ENCODE measurements at places on chromosomes 11 and 22. TPM values are rescaled to one million over a fixed set of nuclear protein-coding genes. Genes with fewer than 3 reads are reported as not detected.
A peak's percentile ranks its signal among the peaks of the same experiment; 100 is the strongest.

DNA sequence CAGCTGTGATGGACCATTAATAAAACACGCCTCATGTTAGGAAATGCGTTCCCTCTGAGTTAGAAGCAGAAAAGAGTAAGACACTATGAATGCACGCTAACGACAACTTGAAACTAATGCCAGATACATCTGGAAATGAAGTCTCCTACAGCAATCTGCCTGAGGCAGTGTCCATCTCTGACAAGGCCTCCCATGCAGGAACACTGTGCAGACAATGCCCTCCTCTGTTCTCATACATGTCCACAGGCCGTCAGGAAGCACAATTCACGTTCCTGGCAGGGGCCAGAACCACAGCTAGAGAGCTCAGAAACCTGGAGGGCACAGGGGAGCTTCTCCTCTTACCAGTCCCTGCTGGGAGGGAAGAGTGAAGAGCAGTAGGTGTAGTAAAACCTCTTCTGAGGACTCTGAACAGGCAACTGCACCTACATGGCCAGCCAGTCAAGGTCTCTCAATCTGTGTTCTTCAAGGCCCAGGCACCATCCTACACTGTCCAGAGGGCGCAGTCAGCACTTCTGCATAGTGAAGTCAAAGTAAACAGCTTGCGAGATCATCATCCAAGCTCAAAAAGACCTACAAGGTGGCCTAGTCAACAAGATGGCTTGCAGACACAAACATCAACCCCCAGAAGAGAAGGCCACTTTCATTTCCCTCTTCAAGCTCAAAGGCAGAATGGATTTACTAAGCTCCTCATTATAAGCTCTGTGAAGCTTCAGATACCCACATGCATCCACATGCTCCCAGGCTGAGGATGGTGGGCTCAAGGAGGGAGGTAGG lies 41.5 kb upstream of the CYP2D6 start:
- DNase-seq: no peak

DNA sequence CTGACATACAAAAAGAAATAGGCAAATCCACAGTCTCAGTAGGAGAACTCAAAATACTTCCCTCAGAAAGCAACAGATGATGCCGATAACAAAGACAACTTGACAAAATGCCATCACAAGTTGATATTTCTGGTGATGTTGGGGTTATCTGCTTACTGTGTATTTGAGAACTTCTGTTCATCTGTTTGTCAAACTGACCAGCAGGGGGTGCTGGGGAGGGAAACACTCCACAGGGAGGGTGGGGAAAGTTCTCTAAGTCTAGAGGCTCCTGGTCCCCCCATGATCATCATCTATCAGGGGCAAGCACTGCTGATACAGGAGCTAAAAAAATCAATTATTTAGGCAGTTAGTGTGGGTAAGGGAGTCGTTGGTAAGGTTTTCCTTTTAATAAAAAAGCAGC lies 19.2 kb downstream of the GLYATL1 start:
- DNase-seq: no peak

DNA sequence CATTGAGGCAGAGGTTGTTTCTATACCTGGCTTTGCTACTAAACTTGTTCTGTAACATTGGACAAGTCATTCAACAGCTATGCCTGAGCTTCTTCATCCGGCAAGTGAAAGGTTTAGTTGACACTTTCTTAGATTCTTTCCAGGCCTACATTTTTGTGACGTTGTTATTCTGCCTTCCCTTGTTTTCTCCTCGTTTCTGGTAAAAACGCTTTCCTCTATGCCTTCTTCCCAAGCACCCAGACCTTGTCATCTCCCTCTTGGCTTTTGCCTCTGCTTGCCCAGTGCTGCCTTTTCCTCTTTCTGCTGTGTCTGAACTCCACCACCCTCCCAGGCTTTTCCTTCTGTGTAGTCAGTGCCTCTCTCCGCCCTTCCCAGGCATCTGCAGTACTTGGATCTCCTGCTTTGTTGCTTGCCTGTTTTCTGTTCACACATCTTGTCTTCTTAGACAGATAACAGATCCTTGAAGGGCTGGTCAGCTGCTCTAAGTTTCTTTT lies 1.4 kb upstream of the AMOTL1 start:
- no peak for DNase-seq

CTSW gene
- total RNA-seq: not detected

DNA sequence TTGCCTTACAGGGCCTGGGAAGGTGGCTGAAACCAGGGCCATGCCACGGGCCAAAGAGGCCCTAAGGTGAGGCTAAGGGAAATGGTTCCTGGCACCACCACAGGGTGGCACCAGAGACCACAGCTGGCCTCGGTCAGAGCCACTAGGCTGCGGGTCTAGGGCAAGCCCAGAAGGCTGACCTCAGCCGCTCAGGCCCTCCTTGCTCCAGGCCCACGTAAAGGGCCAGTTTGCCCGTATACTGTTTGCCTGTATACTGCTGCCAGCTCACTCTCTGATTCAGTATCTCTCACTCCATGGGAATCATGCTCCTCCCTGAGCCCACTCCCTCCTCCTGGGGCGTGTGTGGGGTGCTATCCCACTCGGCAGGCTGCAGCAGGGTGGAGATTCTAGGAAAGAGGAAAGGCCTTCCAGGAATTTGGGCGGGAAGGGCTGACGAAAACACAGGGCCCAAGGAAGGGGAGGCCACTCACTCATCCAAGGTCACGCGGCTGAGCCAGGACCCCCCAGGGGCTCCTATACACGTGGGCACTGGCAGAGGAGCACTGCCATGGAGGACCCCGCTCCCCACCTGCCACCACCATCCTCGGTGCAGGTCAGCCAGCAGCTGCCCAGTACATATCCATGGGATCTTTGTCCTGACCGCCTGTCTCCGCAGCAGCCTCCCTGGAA lies 62.4 kb downstream of the NECTIN1 start:
- DNase-seq: peak; percentile 56

DNA sequence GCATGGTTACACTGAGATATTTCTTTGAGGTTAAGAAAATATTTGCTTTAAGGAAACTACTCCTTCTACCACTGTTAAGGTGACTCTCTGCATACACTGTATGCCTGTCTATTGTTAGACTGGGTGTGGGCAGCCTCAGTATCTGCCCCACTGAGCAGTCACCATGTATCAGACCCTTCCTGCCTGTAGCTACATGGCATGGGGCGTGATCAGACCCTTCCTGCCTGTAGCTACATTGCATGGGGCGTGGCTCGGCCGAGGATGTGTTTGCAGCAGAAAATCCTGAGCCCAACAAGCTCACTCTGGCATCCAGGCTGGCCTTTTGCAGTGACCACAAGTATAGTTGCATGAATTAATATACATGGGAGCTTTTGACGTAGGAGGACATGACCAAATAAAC lies 669.4 kb downstream of the OPCML start:
- DNase-seq: no peak

SLC25A17 gene
- 34.5 TPM for total RNA-seq

DNA sequence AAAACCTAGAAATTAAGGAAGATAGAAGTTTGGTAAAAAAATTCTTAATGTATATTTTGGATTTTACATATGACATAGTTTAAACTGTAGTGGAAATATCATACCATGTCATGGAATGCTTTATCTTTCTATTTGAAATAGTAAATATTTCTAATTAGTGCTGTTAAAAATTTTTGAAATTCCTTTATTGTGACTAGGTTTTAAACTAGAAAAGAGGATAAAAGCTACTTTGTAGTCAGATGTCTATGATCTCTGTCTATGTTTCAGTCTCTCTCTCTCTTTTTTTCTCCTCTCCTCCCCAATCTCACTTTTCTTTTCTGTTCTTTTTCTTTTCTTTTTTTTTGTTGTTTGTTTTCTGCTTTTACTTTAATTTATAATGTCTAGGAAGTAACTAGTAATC lies 226.2 kb downstream of the TMEM135 start:
- no peak for DNase-seq

DNA sequence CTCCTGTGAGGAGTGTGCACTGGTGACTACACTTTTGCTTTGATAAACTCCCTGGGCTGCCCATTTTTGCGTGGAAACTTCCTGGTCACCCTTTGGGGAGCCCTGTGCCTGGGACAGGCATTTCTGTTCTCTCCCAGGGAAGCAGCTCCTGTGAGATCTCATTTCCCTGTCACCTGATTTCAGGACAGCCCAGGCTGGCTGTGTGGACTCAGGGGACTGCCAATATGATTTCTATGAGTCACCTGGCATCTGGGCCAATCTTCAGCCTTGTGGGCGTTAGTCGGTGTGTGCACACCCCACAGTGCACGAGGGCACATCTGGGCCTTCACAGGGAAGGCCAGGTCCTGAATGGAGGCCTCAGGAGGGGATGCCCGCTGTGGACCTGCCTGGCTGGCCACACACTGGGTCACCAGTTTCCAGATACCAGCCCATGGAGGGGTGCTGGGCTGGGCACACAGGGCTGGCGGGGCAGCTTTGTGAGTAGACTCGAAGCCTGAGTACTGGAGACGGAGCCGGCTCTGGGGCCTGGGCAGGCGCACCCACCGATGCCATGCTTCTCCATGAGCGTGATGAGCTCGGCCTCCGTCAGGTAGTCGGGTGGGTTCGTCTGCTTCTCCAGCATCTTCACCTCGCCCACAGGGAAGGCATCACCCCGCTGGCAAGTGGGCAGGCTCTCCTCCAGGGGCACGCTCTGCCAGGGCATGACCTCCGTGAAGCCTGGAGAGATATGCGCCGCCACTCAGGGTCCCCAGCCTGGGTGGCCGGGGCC lies 9.4 kb upstream of the PPM1F start:
- DNase-seq: no peak

IL10RA gene
- 10.2 TPM for total RNA-seq

LYVE1 gene
- total RNA-seq: 52.5 TPM
